ENCODE measurements at places on chromosomes 12 and 14.
A peak's percentile ranks its signal among the peaks of the same experiment; 100 is the strongest.

DNA sequence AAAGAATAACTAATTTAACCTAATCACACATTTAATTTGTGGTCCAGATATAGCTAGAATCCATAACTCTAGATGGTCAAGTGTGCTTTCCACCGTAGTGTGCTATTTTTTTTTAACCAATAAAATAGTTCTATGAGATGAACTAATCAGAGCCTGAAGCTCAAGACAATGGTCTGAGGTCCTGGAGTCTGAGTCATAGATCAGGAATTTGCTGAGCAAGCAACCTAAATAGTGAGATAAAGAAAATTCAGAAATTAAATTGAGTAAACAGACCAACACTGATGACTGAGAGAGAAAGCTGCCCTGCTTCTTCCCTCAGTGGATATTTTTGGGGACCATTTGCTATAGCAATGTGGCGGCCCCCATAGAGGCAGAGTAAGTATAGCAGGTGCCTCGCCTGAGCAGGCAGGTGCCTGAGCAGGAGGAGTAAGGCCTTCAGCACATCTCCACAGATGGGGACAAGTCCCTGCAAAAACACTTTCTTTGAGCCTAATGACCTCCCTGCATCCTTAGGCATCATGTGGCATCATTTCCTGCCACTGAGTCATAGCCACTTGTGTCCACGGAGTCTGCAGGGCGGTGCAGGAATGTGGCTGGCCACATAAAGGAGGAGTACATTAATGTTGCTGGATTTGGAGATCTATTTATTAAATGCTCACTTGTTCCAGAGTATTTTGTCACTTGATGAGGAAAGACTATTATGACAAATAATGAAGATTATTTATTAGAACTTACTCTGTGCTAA is 13.9 kb upstream of the CLEC4E start:
- DNase-seq, result no peak

- DNase-seq, result no peak
Measured at GRCh38 chr12:97046901-97047300, 139.8 kb downstream of the NEDD1 start.

DNA sequence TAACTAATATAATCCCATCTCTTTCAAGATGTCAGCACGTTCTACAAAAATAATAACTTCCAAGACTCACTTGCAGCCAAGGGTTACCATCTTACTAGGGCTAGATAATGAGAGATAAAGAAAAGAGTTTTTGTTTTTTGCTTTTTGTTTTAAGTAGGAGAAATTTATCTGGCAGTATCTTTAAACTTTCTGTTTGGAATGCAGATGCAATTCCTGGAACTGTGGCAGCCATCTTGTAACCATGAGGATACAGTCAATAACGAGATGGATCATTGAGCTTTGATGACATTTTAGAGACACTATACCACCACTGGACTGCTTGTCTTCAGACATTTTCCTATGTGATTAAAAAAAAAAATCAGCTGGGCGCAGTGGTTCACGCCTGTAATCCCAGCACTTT is 171.2 kb upstream of the ARID2 start:
- no peak for DNase-seq

DNA sequence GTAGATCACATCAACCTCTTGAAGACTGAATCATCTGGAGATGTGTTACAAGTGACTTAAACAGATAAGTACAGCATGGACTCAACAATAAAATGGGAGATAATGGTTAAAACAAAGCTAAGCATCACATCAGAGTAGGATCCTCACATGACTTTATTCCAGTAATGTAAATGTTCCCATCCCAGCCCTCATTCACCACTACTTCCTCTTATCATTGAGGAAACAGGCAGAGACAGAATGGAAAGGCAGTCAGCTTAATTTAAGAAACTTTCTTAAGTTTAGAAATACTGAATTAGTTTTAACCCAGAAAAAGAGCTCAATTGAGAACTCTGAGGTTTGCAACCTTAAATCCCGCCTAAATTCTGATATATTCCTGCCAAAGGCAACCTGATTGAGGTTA is 1.2 kb upstream of the ALG10 start:
- no peak for DNase-seq

GRCh38 chr12:30968211-30968610 is 41.7 kb downstream of the TSPAN11 start:
- DNase-seq, result no peak

- no peak for DNase-seq
Measured at GRCh38 chr12:54535474-54535873, 13.9 kb upstream of the PDE1B start.

GRCh38 chr12:53601296-53601847 is 24.8 kb downstream of the ATF7 start:
- no peak for DNase-seq

DNA sequence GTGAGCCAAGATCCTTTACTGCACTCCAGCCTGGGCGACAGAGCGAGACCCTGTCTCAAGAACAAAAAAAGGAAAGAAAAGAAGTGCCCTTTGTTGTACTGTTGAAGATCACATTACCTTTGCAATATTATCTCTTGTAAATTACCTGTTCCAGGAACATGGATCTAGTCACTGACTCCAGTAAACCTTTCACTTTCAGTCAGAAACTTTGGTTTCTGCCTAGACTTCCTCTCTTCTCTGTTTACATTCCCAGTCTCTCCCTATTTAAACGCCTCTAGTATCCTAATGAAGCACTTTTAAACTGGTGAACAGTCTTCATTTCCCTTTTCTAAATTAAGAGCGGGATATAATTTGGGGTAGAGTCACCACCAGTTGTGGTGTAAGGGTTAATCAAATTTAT is 12.8 kb downstream of the CHPT1 start:
- DNase-seq, result no peak

DNA sequence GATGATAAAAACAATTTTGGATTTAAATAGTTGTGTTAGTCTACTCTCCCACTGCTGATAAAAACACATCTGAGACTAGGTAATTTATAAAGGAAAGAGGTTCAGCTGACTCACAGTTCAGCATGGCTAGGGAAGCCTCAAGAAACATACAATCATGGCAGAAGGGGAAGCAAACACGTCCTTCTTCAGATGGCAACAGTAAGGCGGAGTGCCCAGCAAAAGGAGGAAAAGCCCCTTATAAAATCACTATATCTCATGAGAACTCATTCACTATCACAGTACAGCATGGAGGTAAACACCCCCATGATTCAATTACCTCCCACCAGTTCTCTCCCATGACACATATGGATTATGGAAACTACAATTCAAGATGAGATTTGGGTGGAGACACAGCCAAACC is 632.1 kb downstream of the SLC16A7 start:
- DNase-seq, result no peak

DNA sequence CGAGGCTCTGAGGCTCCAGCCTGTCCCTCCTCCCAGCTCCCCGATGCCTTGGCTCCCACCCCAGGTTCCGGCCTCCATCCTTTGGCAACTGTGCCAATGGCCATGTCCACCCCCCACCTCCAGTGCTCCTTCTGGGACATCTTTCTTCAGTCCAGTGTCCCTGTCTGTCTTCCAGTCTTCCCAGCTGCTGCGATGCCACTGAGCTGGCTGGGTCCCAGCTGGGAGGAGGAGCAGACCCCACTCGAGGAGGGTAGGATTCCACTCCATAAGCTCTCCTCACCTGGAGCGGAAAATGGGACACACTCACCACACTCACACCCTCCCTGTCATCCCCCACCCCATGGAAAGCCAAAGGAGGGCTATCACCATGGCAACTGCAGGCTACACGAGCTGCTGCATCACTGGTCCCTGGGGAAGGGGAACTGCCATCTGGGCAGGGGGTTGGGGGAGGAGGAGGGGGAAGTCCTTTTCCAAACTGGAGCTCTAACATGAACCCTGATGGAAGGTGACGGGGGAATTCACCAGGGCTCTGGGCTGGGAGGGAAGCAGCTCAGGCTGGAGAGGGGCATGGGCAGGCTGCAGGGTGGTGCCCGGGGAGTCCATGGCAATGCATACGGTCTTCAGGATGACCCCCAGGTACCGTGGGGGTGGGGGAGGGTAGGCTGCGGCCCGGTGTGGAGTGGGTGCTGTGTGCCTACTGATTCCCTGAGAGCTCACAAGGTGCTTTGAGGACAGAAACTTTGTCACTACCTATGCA is 94.3 kb downstream of the LRRC74A start:
- DNase-seq, result no peak

DNA sequence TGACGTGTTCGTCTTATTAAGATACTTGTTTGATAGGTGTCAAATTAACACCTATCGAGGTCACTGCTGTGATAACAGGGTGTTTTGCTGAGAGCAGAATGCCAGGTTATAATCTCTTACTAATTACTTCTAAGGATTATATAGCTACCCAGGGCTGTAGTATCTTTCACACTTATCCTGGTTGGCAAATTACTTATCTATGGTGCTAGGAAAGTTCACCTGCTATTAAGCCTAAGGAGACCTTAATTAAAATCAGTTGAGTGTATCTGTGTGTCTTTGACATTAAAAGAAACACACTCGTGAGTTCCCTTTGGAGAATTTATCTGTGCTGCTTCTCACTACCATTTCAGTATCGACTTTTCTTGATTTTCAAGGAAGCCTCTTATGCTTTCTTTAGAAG is 301.6 kb upstream of the SLC16A7 start:
- DNase-seq, result no peak

GRCh38 chr14:35689000-35689460 is 120.1 kb downstream of the RALGAPA1 start:
- DNase-seq, result no peak

DNA sequence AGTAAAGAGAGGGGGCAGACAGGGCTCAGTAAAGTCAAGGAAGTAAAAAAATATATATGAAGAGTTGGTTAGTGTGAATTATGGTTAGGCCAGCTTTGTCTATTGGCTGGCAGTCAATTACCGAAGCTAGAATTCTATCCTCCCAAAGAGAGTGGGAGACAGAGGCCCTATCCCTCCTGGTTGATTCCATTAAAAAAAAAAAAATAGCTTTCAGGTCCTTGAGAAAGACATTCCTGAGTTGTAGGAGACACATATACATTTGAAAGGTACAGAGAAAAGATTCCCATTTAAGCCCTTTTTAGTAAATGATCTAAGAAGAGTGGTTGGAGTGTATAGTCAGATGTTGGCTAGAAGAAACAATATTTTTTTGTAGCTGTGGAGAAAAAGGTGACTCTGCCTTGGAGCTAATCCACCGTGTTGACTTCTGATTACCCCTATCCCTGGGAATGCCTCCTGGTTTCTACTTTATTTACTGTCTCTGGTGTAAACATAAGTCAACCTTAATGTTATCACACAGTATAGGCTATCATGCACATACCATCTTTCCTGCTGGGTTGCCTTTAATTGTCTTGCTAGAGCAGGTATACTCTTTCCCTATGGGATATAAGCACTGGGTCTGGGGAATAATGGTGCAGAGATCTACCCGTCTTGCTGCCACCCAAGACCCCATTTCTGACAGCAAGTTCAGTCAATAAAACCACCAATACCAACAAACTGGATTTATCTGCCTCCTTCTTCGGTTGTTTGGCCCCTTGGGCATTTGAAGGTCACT is 859.9 kb upstream of the ATXN7L3B start:
- DNase-seq, result no peak

DNA sequence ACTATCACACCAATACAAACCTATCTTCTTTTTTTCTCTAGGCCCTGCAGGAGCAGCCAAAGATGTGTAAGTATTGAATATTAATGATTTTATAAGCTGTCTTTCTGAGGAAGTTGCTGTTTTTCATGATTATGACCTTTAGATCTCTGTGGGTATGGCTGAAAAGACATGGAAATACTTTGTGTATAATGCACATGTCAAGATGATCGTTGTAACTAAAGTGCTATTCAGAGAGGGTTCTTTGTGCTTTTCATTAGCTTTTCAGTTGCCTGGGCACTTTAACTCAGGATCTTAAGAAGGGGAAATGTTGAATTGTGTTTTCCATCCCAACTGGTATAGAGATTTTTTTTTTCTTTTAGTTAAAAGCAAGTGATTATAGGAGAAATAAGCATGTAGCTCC is 18.1 kb downstream of the C12orf75 start:
- DNase-seq, result no peak

DNA sequence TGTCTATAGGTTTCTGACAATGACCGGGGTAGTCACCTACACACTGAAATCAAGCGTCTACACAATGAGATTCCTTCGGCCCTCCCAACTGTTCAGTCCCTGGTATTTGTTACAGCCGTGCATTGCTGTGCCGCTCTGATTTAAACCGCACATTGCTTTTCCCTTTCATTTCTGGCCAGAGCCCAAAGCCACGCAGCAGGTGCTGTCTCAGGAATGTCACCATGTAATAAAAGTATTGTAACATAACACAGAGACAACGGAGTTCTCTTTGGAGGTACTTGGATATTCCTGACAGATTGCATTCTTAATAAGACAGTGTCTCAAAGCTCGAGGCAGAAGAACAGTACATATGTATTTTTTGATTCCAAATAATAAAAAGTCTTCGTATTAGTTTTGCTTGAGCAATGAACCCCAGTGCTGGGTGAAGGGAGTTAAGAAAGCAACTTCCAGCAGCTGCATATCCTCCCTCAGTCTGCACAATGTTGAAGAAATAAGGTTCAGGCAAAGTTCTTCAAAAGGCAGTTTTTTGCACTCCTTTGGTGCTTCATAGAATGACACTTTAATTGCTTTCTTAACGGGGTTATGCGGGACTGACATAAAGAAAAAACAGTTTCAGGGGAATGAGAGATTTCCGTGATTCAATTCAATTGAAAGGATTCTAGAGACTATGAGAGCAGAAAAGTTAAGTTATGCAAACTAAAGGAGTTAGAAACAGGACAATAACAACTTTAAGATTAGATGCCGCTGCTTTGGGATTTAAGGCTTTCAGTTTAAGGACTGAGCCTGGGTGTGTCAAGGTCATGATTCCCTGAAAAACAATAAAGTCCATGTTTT is 288.7 kb upstream of the FLRT2 start:
- no peak for DNase-seq

GRCh38 chr14:50360851-50361250 is 35.8 kb downstream of the CDKL1 start:
- no peak for DNase-seq

- DNase-seq, result no peak
Measured at GRCh38 chr14:71675126-71675899, 256.9 kb upstream of the RGS6 start.

DNA sequence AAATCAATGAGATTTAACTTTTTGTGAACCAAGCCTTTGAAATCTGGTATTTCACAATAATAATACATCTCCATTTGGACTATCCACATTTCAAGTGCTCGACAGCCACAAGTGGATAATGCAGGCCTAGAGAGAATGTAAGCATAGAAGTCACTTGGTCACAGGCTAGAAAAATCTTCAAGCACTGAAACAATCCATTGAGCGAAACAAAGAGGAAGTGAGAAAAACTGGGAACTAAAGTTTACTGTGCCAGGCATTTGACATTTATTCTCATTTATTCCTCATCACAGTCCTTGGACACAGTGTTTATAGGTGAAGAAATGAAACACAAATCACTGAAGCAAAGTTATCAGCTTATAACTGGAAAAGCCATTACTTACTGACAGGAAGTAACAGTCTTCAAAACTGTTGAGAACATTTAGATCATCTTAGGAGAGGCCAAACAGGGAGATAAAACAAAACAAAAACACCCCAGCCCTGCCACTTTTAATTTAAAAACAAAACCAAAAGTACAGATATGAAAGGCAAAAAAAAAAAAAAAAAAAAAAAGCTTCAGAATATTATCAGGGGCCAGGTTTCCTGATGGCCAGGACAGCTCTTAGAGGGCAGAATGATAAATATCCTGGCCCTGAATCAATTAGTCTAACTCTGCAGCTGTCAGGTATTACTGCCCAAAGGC is 29.2 kb downstream of the GNS start:
- DNase-seq, result peak; percentile 14
